Right ventricle myocardium superior (tissue), 1 donor: ENCODE measurements at places on chromosomes 5 and 9.

- DNase-seq: no peak
These were observed 37.9 kb upstream of the NR4A3 start for GRCh38 chr9:99783799-99784198.

GRCh38 chr5:125154301-125155110 is 408.1 kb upstream of the ZNF608 start:
- DNase-seq: no peak

GRCh38 chr5:71974165-71974564 is 133.1 kb upstream of the MAP1B start:
- no peak for DNase-seq

GRCh38 chr9:206481-206880 is 8.2 kb upstream of the DOCK8 start:
- DNase-seq: no peak

DNA sequence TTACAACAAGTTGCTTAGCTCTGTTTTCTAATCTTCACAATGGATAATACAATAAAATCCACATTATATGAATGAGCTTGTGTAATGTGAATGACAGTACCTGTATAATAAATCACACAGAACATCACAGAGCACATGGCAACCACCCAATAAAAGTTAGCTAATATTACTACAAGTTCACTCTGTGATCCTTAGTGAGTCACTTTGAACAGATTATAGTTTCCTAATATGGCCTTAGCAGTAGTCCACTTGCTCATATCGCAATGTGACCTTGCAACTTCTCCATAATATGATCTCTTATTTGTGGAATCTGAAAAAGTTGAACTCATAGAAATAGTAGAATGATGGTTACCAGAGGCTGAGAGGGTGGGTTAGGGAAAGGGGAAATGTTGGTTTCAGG is 361.3 kb downstream of the PTPRD start:
- no peak for DNase-seq

DNA sequence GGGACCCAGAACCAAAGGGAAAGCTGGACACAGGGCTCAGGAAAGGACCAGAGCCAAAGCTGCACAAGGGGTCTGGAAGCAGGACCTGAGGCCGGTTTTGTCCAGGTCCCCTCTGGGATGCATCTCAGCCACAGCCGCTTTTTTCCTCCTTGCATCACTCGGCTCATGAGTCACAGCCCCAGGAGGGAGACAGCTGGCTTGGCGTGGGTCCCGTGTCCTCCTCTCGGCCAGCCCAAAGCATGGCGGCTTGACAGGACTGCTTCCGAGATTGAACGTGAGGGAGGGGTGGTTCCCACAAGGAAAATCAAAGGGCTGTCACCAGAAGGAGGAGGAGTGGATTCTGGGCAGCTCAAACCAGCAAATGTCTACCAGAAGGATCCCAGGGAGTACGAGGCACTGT is 56.7 kb upstream of the CPLX2 start:
- no peak for DNase-seq

- DNase-seq: no peak
These were observed 312.9 kb upstream of the PRR16 start for GRCh38 chr5:120151181-120151580.

DNA sequence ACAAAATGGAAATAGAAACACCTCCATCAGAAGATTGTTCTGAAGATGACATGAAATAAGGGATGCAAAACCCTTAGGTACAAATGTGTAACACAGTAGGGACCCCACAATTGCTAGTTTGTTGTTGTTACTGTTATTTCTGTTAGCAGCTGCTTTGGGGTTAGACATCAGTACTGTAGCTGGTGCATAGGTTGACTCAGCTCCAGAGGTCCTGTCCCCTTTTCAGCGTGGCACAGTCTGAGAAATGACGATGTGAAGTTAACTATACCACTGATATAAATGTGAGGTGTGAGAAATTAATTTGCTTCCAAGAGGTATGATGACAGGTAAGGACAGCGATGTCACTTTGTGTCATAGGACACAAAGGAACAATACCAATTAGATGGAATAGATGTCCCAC is 384.6 kb upstream of the KLF4 start:
- DNase-seq: no peak

GRCh38 chr9:136283291-136284235 is 20.3 kb downstream of the CCDC187 start:
- peak; percentile 86 for DNase-seq

GRCh38 chr9:135210676-135211523 is 123.4 kb downstream of the OLFM1 start:
- no peak for DNase-seq

DNA sequence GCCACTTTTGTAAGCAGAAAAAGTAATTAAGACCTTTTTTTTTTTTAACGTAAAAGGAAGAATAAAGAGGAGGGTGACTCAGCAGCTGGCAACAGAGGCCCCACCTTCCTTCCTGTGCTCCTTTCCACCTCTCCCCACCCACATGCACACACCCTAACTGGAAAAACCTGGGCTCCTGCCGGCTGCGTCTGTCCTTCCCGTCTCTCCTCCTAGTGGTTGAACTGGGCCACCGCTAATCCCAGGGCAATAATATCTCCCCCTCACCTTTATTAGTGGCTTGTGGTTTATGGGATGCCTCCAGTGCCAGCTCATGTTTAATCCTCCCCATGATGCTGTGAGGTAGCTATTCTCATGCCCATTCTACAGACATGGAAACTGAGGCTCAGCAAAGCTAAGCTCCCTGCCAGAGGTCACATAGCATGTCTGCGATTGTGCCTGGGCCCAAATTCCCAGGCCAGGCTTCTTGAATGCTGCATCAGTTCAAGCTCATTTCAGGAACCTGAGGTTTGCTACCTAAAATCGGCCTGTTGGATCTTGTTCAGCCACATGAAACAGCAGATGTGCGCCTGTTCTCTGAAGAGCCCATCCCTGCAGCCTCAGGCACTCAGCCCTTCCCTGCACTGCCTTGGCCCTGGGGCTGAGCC is 60.9 kb upstream of the IL17B start:
- DNase-seq: no peak

DNA sequence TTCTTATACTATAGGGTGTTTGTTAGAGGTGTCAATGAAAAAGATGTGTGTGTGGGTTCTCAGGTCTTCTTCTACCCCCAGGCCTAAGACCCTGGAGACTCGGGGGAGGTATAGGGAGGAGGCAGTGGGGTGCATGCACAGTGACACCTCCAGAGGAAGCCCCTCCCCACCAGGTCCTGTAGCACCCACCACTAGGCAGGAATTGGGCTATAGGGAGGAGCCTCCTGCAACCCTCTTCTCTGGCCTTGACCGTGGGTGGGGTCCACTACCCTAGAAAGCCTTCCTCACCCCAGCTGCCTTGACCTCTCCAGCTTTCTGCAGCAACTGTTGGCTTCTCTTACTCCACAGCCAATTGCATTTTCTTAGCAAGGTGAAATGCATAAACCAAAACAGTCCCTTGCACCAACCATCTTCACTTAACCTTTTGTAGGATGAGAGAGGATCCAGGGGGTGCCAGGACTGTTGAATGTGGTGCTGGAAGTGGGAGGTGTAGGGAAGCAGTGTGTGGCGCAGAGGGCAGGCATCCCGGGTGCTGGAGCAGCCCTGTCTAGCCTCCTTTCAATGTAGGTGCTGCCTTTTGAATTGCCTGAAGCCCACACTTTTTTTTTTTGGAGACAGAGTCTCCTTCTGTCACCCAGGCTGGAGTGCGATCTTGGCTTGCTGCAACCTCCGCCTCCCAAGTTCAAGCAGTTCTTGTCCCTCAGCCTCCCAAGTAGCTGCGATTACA is 128.5 kb downstream of the RGS3 start:
- no peak for DNase-seq

DNA sequence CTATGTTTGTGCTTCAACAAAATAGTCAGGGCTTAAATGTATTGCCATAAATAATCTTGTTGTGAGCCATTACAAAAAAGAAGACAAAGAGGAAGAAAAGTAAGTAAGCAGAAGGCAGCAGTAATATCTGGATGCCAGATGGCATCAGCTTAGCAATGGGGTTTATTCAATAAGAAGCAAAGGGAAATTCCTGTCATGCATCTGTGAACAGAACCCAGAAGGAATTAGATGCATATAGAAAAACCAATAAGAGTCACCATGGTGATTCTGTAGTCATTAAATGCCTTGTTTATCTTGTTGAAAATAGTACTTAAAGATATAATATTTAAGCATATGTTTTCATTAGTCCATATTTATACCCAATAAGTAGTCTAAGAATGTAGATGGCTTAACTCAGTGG is 216.0 kb downstream of the ADAMTSL1 start:
- no peak for DNase-seq

GRCh38 chr5:54081415-54081814 is 229.0 kb downstream of the ARL15 start:
- DNase-seq: no peak

DNA sequence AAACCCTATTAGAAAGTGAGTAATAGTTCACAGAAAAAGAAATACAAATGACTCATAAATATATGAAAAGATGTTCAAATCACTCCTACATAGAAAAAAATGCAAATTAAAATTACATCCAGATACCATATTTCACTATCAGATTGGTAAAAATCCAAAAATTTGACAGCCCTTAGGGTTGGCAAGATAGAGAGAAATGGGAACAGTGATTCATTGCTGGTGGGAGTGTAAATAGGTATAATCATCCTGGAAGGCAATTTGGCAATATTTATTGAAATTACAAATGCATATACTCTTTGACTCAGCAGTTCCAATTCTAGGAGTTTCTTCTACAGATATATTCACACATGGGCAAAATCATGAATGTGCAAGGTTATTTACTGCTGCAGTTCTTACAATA is 273.5 kb downstream of the NR2F1-AS1 start:
- DNase-seq: no peak

- DNase-seq: no peak
These were observed 99.4 kb downstream of the OXCT1 start for GRCh38 chr5:41770799-41771198.

DNA sequence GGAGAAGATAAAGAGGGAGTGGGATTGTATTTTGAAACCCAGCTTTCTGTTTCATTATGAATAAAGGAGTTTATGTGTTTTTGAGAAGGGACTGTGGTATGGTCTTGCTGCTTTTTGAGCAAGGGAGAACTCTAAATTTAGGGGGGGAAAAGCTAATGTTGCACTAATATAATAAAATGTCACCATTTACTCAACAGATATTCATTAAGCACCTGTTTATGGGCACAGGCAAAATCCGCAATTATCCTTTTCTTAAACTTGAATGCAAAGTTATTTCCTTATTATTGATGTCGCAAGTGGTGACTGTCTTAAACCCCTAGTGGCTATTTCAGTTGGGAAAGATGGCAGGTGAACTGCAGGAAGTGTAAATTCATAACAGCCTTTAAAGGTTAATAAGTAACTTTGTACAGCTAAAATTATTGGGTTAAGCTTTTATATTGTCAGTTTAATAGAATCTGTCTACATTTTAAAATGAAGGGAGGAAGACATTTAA is 1.5 kb downstream of the CDC42SE2 start:
- DNase-seq: no peak

- no peak for DNase-seq
These were observed 30.8 kb downstream of the BTF3 start for GRCh38 chr5:73529081-73529480.

- no peak for DNase-seq
These were observed 315.5 kb downstream of the FER start for GRCh38 chr5:109063223-109063622.

GRCh38 chr5:172586125-172587060 is 54.7 kb upstream of the NEURL1B start:
- peak; percentile 59 for DNase-seq

- DNase-seq: no peak
These were observed 1587.7 kb upstream of the NUDT12 start for GRCh38 chr5:105150323-105150722.

DNA sequence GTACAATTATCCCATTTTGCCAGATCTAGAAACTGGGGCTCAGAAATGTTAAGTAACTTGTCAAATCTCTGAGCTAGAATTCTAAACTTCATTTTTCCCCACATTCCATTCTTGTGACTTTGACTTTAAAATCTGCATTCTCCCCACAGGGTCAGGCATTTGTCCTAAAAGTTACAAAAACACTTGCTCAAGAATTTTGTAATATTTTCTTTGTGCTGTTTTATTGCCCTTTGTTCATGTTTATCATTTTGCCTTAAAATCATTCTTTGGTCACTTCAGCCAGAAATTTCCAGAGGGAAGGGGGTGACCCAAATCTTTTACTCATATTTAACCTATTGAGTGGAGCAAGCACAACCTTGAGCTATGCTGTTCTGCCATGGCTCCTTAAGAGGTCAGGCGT is 120.1 kb upstream of the CCL21 start:
- no peak for DNase-seq

- no peak for DNase-seq
These were observed 15.5 kb upstream of the PLK2 start for GRCh38 chr5:58475404-58475803.

- no peak for DNase-seq
These were observed 119.6 kb downstream of the SEMA6A start for GRCh38 chr5:116455061-116455460.

DNA sequence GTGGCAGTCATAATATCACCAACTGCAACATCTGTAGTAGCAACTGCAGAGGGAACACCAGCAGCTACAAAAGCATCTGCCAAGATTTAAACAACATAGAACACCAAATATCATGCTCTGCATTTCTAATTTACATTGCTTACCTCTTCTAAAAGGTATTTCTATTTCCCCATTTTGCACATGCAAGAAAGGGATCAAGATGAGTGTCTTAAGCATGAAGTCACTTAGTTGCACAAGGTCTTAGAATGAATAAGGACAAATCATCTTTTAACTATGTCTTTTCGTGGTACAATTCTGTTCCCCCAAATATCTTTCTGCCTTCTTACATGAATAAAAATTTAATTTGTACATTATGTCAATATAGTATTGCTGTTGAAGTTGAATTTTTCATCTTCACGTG is 1746.4 kb downstream of the EFNA5 start:
- DNase-seq: no peak
